ENCODE measurements at places on chromosomes 7 and 10.
A peak's percentile ranks its signal among the peaks of the same experiment; 100 is the strongest.

- no peak for DNase-seq
These were observed 75.8 kb downstream of the NT5C2 start for GRCh38 chr10:103117247-103117646.

GRCh38 chr7:143299840-143300239 lies 11.7 kb downstream of the CASP2 start:
- DNase-seq: peak; percentile 31

GRCh38 chr7:41942468-41943093 lies 239.7 kb upstream of the INHBA start:
- no peak for DNase-seq

- no peak for DNase-seq
These were observed 1.7 kb upstream of the FAM3C start for GRCh38 chr7:121397822-121398221.

- DNase-seq: no peak
These were observed 14.0 kb upstream of the SLC18A2 start for GRCh38 chr10:117226813-117227451.

DNA sequence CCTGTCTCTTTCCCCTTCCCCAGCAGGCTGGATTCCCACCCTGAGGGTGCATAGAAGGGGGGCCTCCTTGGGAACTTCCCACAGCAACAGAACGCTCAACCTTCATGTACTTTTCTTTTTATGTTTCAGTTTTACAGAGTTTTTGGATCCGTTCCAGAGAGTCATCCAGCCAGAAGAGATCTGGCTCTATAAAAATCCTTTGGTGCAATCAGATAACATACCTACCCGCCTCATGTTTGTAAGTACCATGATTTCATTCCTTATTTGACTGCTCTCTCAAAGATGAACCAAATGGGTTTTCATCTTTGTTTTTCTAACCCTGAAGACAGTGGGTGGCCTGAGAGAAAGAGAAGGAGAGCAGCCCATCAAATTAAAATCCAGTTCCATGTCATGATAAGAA lies 46.7 kb downstream of the PLPP4 start:
- no peak for DNase-seq

- DNase-seq: no peak
These were observed 19.0 kb downstream of the SUN3 start for GRCh38 chr7:48009954-48010353.

DNA sequence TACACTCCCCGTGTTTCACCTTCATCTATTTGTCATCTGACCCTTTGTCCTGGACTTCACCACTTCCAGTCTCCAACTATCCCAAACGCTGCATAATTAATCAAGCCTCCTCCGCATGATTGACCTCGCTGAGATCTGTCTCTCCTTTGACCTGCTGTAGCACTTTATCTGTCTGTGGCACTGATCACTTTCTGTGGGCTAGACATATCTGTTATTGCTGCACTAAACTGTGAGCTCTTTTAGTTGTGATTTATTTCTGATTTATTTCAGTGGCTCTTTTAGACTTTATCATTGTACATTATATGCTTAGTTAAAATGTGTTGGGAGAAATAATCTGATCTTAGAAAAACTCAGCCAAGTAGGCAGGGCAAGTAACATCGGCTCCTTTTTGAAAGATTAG lies 91.9 kb upstream of the GATA3 start:
- no peak for DNase-seq

- DNase-seq: no peak
These were observed 4.2 kb downstream of the GALNTL5 start for GRCh38 chr7:151960449-151960848.

DNA sequence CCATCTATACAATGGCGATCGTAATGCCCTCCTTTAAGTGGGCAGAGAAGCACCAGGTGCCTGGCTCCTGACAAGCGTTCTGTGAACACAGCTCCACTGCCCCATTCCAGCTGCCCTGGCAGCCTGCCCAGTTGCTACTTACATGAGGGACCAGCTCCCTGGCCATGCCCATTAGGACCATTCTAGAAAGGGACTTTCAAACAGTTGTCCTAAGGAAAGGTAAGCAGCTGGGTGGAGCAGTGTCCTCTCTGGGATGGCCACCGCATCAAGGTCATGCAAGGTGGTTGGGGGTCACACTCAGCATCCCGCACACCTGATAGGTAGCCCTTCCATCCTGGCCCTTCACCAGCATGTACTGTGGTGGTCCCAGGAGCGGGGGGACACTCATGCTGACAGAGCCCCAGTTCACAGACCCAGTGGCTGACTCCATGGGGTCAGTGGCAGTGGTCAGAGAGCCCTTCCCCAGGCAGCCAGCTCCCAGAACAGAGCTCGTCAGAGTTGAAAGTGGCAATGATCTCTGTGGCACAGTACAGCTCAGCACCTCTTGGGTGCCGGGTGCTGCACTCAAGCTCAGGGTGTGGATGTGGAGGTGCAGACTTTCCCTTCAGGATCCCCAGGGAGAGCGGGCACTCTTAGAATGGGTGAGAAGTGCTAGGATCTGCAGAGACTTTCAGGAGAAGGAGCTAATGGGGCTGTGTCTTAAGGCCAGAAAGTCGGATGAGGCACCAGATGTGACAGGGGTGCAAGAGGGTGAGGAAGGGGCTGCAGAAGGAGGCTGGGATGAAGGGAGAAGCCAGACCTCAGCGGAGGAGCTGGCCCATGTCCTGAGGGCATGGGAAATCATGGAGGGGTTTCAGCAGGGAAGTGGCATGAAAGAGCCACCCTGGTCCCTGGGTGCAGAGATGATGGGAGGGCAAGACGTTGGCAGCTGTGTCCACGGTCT lies 10.9 kb downstream of the MMRN2 start:
- DNase-seq: no peak

GRCh38 chr10:117488004-117488403 lies 54.5 kb upstream of the EMX2 start:
- DNase-seq: no peak

DNA sequence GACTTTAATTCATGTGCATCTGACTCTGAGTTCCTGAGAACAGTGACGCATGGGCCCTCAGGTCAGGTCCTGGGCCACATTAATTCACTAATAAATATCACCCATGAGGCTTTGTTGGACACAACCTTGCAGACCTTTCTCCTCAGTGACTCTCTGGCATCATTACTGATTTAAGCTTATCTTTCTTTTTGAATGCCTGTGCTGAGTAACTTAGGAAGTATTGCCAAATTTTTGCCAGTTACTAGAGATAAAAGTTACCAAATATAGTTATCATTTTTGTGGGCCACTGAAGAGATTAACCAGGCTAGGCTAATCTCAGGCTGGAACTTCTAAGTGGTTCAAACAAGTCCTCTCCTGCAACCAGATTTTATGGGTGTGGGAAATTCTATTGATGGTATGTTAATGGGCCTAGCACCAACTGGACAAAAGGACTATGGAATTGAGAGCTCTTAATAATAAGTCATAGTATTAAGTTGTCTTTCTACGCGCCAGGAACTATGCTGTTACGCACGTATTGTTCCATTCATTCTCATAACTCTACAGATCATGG lies 28.8 kb upstream of the PRTFDC1 start:
- DNase-seq: no peak

DNA sequence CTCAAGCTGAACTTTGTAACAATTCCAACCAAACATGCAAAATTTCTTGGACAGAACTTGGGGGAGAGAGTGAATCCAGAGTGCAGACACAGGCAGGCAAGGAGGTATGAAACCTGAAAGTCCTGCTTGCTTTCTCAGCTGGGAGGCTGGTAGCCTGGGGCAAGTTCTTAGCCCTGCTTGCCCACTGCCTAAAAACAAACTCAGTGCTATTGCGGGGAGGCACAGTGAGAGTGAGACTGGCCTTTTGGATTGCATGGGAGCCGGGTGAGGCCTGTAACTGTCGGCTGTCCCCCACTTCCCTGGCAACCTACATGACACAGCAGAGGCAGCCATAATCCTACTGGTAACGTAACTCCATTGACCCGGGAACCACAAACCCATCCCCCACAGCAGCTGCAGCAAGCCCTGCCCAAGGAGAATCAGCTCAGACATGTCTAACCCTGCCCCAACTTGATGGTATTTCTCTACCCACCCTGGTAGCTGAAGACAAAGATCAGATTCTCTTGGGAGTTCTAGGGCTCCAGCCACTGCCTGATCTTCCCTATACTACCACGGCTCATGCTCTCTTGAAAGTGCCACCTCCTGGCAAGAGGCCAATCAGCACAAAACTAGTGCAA lies 663.6 kb downstream of the GRM8 start:
- DNase-seq: no peak

DNA sequence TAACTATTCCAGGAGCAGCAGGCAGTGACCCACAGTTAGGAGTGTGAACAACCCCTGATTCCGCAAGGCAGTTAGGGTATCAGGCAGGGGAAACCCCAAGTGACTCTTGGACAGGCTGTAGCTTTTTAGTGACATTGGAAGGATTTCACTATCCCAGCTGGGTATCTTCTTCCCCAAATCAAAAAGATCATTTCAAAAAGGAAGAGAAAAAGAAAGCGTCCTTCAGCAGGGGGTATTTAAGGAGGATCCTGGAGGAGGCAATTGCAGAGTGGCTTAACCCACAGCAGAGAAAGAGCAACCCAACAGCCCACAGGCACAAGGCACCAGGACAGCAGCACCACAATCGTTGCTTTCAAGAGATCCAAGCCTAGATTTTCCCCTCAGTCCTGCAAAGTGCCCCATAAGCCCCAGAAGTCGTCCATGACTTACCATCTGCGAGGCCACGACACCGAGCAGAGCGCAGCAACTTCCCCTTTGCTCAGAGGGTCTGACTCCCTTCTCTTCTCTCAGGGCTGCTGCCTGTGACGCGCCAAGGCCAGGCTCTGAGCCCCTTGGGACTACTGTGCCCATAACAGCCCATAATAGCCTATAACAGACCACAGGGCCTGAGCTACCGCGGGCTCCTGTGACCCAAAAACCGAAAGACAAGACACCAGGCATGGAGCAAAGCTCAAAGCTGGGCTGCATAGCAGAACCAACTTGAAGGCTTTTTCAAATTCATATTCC lies 19.8 kb downstream of the PIK3AP1 start:
- no peak for DNase-seq

DNA sequence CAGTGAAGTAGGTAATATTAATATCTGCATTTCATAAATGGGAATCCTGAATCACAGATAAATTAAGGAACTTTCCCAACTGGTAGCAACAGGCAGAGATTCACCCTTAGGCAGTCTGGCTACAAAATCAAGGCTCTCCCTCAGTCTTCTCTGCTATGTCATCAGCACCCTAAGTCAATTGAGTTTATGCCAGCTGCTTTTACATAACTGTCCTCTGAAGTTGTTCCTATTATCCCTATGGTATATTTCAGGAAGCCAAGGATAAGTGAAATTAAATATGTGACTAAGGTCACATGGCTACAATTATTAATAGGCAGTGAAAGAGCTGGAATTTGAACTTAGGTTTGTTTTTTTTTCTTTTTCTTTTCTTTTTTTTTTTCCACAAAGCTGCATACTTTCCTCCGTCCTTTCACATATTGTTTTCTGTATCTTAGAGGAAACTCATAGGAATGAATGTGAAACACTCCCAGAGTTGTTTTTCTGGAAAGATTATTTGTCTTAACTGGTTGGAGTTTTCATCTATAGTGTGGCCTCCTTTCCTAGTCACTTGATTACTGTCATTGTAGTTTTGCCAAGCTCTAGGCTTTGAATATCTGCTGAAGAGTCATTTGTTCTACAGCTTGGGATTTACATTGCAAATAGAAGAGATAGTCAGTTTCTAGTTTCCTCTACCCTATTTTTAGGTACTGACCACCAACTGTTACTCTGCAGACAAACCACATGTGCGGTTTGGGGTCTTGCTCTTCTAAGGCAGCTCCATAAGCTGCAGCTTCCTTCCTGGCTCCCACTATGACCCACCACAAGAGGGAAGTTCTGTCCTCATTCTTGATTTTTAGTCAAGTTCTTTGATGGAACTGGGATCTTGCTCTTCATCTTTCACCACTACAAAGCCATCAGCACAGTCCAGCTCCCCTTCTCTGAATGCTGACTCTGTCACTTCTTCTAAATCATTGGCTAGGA lies 338.0 kb upstream of the KIAA1217 start:
- no peak for DNase-seq

GRCh38 chr10:69741252-69741651 lies 60.5 kb upstream of the COL13A1 start:
- no peak for DNase-seq

DNA sequence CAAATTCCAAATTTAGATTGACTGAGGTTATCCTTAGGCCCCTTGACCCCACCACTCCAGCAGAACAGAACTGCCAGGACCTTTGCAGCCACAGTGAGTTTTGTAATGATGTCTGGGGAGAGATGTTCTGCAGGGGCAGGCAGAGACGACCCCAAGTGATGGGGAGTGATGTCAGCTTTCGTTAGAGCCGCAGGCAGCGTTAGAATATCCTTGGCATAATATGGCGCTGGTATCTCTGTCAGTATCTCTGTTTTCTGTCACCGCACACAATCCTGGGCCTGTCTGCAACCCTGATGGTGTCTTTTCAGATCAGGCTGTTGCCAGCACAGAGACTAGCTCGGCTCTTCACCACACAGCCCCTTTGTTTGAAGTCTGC lies 1083.6 kb downstream of the KCNMA1 start:
- DNase-seq: no peak

DNA sequence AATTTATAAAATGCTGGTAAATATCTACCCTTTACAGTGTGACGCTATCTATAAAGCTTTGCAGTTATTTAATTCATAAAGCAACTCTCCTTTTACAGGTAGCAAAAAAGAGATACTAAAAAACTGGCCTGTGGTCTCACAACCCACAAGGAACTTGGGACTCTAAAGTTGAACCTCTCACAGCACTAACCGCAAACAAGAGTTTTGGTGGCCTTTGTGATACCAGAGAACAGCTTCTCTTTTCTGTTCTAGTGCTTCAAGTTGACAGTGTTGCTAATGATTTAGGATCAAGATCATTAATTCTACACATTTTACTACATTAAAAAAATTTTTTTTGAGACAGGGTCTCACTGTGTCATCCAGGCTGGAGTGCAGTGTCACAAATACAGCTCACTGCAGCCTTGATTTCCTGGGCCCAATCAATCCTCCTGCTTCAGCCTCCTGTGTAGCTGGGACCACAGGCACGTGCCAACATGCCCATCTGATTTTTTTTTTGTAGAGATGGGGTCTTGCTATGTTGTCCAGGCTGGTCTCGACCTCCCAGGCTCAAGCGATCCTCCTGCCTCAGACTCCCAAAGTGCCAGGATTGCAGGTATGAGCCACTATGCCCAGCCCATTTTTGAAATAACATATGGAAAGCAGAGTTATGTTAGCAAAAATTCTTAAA lies 56.0 kb upstream of the ST8SIA6 start:
- no peak for DNase-seq

DNA sequence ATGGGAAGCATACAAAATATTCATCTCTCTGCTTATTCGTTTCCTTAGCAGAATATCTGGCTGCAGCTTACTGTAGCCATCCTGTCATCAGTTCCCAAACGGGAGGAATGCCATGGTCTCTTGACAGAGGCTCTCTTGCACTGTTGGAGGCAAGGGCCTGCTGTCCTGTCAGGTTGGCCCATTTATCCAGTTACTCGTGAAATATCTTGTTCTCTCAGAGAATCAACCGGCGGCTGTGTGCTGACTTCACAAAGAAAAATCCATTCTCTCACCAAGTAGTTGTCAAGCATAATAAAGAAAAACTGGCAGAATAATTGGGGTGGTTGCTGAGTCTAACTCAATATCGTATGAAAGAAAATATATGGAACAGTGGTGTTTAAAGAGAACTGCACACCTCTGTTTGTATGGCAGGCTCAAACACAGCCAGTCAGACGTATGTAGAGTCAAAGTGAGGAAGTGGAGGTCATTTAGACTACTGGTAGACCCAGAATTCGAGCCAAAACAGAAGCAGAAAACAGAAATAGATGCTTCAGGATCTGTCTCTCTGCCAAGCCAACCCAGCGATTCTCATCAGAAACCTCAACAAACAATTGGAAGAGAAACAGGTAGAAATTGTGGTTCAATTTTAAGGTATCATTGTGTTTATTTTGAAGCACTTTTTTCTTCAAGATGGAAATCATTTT lies 349.2 kb upstream of the PRKCQ start:
- no peak for DNase-seq
